NCI-H1694 treated with DMSO at 0.1 percent for 48 hours (cell line): ENCODE measurements at places on chromosomes 4 and X.
A peak's percentile ranks its signal among the peaks of the same experiment; 100 is the strongest.

- no peak for DNase-seq
Observed at GRCh38 chr4:10075953-10076391, 40.6 kb downstream of the WDR1 start.

- DNase-seq, result peak; percentile 68
Observed at GRCh38 chr4:156633847-156634246, 337.8 kb downstream of the PDGFC start.

- no peak for DNase-seq
Observed at GRCh38 chrX:113868177-113868576, 715.7 kb upstream of the HTR2C start.

- DNase-seq, result no peak
Observed at GRCh38 chr4:73523126-73523525, 41.6 kb downstream of the AFM start.

GRCh38 chr4:52105276-52105675, 54.2 kb downstream of the SPATA18 start:
- DNase-seq, result no peak

GRCh38 chrX:132059973-132060540, 37.0 kb downstream of the STK26 start:
- DNase-seq, result no peak

DNA sequence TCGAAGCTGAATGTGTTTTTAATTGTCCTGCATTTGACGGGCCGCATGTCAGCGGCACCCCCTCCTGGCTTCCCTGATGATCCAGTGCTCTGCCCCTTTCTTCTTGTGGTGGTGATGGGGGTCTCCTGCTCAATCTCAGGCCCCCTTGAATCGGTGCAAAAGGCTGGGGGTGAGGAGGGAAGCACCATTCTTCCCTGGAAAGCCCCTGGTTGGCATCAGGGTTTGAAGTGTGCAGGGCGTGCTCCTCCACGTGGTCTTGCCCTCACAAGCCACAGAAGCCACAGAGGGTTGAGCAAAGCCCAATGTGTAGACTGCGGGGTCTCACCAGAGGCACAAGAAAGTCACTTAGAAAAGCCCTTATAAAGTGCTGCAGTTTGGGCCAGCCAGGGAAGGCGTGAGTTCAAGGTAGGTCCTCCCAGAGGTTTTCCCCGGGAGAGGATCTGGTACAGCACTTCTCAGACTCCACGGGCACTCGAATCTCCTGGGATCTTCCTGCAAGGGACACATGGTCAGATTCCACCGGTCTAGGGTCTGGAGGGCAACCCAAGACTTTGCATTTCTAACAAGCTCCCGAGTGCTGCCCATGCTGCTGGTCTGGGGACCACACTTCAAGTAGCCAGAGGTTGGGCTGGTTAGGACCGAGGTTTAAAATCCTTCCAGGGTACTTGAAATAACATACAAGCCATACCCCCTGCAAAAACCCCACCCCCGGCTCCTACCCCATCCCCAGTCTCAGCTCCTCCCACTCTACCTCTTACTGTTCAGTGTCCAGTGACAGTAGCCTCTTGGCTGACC, 35.1 kb downstream of the PSAPL1 start:
- no peak for DNase-seq

DNA sequence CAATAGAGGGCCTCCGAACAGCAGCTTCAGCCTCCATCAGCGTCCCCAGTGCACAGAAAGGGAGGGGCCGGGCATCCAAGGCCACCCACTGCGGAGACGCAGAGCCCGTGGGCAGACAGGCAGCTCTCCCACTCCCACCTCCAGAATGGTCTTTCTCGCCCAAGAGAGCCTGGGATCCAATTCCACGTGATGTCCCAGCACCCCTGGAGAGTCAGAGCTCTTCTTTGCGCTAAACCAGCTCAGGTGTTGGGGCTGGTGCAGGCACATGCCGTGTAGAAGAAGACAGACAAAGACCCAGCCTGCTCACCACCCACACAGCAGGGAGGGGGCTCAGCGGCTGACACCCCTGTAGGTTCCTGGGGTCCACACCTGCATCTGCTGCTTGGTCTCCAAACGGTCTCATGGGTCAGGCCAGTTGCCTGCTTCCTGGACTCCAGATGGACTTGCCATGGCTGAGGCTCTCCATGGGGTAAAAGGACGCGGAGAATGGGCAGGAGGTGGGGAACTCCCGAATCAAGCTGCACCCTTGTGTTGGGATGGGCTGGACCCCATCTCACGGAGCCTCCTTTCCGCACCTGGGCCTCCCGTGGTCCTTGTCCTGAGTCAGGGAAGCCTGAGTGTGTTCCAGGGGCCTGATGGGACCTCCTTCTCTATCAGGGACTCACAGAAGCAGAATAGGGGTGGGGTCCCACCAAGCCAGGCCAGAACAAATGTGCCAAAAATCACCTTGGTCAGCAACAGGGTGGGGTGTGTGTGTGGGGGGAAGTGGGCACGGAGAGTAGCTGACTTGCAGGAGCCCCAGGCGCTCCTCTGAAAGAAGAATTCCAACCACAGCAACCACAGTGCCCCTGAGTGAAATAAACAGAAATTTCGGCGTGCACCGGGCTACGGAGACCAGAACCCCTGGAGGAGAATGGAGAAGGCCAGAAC, 11.6 kb upstream of the ASMTL start:
- no peak for DNase-seq

DNA sequence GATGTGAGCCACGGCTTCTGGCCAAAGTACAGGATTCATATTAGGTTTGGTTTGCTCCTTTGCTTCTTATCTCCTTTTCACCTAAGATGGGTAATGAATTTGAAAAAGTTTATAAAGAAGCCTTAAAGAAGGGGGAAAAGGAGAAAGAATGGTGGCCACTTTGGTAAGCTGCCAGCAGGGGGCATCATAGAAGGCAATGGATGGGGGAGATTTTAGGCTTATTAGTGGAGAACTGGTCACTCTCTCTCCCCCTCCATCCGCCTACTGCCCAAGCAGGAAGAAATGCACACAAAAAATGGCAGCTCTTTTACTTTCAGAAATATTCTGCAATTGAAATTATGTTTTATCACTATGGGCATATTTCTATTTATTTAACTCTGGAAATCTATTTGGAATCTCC, 32.0 kb downstream of the SPARCL1 start:
- DNase-seq, result no peak

- DNase-seq, result no peak
Observed at GRCh38 chr4:86670756-86671155, 76.6 kb downstream of the PTPN13 start.

- no peak for DNase-seq
Observed at GRCh38 chr4:8539661-8540060, 40.5 kb upstream of the GPR78 start.

- no peak for DNase-seq
Observed at GRCh38 chrX:133213117-133213516, 5.0 kb downstream of the TFDP3 start.

DNA sequence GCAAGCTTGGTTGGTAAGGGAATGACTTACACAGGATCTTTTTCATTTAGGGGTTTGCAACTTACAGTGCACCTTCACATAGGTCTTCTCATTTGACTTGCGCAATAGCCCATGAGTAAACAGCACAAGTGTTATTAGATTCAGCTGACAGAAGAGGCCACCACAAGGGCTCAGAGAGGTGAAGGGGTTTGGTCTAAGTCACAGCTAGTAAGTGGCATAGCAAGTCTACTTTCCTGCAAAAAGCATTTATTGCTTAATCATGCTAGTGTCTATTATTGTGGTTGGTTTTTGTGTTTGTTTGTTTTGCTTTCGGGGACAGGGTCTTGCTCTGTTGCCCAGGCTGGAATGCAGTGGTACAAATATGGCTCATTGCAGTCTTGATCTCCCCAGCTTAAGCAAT, 83.3 kb downstream of the SPRY1 start:
- no peak for DNase-seq

GRCh38 chr4:17068891-17069290, 170.4 kb upstream of the LDB2 start:
- DNase-seq, result no peak

DNA sequence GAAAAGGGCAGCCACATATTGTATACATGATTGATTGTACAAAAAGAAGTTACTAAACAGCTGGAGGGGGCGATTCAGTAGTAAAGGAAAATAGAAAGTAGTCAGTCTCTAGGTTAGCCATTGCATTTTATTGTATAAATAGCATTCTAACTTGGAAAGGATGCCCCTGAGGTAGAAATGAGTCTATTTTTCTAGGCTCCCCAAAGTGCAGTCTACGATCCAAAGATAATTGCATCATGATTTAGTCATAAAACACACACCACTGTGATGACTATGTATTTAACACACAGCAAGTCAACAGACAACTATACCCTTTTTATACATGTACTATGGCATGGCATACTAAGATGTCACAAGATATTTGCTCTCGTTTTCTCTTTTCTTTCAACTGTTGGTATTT, 204.9 kb downstream of the APBB2 start:
- DNase-seq, result no peak

DNA sequence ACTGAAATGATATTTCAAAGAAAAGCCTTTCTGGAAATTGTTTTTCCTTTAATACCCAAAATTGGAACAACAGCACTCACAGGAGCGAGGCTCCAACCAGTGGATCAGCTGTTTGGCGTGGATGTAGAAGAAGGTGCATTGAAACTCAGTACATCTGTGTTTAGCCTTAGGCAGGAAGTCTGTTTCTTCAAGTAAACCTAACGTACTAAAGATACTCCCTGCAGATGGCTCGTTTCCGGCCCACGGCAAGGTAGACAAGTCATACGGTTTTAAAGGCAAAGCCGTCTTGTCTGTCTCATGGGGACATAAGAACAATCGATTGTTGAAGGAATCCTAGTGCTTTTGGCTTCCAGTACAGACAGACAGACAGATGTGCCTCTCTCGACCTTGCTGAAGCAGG, 50.0 kb upstream of the CLCN4 start:
- DNase-seq, result no peak

GRCh38 chr4:185945906-185946305, 123.0 kb upstream of the TLR3 start:
- no peak for DNase-seq

GRCh38 chr4:128813965-128814364, 4.5 kb downstream of the JADE1 start:
- no peak for DNase-seq

- DNase-seq, result no peak
Observed at GRCh38 chr4:15695729-15696128, 7.1 kb upstream of the BST1 start.
